ENCODE measurements at places on chromosomes 16 and 17.

DNA sequence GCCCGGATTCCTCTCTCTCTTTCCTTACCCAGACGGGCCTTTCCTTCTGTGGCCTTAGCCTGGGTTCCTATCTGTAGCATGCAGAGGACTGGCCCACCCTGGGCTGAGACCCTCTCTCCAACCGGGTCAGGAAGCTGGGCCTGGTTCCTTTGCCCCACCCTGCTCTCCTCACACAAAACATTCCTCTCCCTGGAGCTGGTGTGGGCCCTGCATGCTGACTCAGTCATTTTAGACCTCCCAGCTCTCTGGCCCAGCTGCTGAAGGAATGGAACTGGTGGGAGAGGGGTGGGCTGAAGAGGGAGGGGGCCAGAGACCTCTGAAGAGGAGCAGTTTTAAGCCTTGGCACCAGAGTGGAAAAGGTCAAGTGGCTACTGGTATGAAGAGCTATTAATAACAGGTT lies 957 bp downstream of the MYL4 start:
- no peak for DNase-seq

GRCh38 chr16:65105171-65105570 lies 16.7 kb downstream of the CDH11 start:
- no peak for DNase-seq

DNA sequence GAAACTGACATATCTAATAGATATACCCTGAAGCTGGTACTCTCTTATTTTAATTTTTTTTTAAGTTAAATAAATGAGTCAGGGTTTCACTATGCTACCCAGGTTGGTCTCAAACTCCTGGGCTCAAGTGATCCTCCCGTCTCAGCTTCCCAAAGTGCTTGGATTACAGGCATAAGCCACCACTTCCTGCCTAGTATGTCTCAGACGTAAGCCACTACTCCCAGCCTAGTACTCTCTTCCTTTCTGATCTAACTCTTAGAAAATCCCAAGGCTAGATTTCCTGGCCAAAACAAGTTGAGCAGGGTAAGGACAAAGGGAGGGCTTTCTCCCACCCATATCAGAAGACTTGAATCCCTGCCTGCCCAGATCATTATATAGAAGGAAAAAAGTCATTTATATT lies 33.7 kb downstream of the HOXB1 start:
- DNase-seq = no peak

- no peak for DNase-seq
These were observed 101.2 kb downstream of the KCNJ2 start for GRCh38 chr17:70270554-70270953.

DNA sequence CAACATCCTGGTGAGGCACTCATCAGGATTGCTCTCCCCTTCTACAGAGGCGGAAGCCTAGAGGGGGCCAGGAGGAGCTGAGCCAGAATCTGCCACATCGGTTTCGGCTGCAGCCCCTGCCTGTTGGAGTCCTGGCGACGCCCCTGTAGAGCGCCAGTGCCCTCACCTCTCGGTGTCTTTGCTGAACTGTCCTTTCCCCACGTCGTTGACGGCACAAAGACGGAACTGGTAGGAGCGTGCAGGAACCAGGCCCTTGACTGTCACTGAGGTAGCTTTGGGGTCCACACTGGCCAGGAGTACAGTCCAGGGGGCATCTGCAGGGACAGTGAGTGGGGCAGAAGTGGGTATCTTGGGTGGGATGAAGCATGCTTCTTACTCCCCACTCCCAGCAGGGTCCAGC lies 110.3 kb upstream of the CDC42EP4 start:
- DNase-seq = no peak
